KBM-7 (cell line): ENCODE measurements at places on chromosomes 2 and 18.
A peak's percentile ranks its signal among the peaks of the same experiment; 100 is the strongest.

DNA sequence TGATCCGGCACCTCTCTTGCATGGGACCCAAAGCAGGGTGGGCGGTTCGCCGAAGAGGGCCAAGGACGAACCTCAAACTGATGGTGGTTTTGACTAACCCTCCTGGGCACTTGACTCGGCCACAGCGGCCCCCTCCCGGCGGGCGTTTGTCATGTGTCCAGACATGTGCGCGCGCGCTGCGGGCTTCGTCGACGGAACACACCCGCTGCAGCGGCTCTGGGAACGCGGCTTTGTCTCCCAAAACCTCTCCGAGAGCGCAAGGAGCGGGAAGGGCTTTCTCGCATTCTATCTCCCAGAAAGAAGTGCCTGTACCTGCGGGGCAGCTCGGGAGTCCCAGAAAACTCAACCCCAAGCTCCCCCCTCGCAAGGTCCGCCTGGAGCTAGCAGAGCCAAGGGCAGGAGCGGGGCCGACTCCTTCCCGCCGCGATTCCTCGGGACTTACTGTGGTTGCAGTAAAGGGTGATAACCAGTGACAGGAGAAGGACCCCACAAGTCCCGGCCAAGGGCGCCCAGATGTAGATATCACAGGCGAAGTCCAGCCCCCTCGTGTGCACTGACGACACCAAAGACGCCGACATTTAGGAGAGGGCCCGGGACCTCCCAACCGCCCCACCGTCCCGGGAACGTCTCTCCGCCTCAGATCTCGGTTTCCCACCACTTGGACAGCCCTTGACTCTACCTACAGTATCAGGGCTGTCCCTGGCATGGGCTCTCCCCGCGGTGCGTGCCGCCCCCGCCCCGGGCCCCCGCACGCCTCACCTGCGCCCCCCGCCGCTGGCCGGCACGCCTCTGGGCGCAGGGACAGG lies 1.6 kb downstream of the CD8A start:
- no peak for DNase-seq

- no peak for DNase-seq
Observed at GRCh38 chr2:210753386-210753785, 197.0 kb downstream of the CPS1 start.

DNA sequence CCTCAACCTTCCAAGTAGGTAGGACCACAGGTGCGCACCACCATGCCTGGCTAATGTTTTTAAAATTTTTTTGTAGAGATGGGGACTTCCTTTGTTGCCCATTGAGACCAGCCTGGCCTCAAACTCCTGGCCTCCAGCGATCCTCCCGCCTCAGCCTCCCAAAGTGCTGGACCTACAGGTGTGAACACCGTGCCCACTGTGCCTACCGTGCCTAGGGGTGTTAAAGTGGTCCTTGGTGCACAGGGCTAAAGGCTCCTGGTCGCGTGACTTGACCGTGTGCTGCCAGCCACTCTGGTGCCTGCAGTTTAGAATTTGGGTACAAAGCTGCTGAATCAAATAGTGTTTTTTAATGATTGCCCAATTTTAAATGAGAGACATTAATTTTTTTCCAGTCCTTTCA lies 51.0 kb upstream of the KCNG2 start:
- DNase-seq, result no peak

GRCh38 chr2:119005555-119005954 lies 63.6 kb downstream of the MARCO start:
- no peak for DNase-seq

GRCh38 chr2:12762976-12763375 lies 46.2 kb downstream of the TRIB2 start:
- DNase-seq, result no peak

DNA sequence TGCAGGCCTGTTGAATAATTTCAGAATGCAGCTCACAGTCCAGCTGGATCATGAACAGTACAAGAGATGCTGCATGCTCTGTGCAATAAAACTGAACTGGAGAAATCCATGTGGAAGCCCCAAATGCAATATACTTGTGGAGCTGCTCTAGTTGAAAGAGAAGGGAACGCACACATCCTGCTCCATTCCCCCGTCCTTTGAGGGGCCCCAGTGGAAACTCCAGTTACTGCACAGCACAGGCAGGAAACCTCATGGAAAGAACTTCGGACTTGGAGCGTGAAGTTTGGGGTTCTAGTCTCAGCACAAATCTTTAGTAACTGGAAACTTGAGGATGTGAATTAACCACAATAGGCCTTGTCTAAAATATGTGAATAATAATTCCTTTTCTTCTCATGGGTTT lies 73.2 kb downstream of the PLA2R1 start:
- no peak for DNase-seq

- DNase-seq, result no peak
Observed at GRCh38 chr2:203209538-203209937, 29.3 kb upstream of the CYP20A1 start.

DNA sequence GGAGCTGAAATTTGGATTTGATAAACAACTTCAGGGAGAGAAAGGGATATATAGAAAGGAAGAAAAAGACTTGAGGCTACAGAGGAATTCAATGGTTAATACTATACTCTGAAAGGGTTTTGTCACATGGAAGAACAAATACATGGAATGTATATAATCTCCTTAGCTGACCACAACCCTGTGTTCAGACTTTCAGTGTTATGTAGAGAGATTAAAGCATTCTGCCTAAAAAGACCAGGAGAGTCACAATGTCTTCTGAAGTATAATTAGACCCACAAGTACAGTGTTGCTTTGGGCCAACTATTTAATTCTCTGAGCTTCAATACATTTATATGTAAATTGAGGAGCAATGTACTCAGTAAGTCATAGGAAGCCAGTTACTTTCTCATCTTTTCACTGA lies 123.8 kb upstream of the FSHR start:
- no peak for DNase-seq

- DNase-seq, result no peak
Observed at GRCh38 chr18:48548011-48548771, 9.4 kb downstream of the CTIF start.

DNA sequence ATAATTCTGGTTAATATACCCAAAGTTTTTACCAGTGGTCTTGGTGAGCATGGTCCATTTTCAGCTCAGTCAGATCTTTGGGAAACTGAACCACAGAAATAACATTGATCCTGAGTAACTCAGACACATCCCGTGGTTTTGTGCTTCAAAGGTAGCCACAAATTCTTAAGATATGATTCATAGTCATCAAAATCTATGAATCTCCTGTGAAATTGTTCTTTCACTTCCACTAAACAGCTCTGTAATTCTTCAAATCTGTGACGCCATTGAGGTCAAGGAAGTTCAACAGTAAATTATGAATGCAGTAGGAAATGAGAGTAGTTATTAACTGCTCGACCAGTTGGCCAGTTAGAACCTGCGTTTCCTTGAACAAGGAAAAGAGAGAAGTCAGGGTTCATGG lies 147.3 kb downstream of the IRS1 start:
- DNase-seq, result no peak

GRCh38 chr2:240160291-240161086 lies 20.0 kb upstream of the OTOS start:
- DNase-seq, result no peak

DNA sequence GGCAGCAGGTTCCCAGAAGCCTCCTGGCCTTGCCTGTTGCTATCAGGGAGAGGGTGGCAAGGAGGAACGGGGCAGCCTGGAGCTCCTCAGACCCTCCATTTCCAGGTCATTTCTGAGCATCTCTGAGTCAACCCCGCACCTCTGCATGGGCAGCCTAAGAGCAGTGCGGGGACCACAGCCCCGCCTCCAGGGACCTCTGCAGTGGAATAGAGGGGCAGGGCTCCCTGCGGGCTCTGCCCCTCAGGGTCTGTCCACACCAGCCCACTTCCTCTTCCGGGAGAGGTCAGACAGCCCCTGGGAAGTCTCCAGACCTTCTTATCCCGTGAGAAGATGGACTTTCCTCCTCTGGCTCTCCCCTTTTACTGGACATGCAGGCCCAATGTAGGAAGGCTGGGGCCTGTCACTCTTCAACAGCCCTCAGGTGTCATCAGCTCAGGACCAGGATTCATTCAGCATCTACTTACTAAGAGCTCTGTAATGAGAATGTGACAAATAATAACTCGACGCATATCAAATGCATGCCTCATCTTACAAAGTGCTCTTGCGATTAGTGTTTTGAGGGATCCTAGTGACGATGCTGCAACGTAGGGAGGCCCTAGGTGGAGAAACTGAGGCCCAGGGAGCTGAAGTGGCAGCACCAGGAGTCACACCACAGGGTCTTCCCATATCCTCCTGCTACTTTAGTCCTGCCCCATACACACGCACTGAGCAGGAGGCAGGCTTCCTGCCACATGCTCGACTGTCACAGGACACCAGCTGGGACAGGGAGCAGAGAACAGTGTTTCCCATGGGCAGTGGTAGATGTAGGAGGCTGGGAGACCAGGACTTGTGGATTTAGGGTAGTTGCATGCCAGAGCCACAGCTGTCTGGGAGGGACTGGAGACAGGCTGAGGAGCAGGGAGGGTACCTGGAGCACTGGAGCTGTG lies 28.0 kb downstream of the SH2D6 start:
- no peak for DNase-seq

- no peak for DNase-seq
Observed at GRCh38 chr2:46580416-46580815, 101.1 kb downstream of the TMEM247 start.

GRCh38 chr2:143732871-143733270 lies 603.7 kb downstream of the ARHGAP15 start:
- no peak for DNase-seq

DNA sequence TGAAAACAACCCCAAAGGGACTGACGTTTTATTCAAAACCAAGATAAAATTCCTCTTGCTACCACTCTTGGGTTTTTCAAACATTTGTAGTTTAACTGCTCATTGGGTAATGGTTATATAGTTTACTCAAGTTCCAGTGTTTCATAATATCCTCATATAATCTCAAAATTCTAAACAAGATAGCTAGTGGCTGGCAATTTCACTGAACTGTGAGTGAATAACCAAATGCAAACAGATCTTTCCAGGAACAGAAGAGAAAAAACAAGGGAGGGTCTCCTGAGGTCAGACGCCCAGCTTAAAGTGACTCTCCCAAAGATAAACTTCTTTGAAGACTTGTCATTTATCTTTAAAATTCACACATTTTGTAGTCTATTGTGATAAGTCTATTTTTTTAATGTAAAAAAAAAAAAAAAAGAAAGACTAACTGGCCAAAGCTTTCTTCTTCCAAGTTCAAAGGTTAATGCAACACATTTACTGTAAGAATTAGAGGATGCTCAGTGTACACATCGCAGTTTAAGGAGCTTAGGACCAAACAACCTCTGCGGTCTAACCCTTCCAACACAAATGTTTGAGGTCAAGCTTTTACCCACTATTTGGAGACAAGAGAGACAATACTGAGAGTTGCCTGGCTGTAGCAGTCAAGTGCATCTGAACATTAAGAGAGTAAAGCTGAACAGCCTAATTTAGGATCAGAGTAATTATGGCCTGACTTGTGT lies 26.6 kb downstream of the LPIN2 start:
- no peak for DNase-seq

DNA sequence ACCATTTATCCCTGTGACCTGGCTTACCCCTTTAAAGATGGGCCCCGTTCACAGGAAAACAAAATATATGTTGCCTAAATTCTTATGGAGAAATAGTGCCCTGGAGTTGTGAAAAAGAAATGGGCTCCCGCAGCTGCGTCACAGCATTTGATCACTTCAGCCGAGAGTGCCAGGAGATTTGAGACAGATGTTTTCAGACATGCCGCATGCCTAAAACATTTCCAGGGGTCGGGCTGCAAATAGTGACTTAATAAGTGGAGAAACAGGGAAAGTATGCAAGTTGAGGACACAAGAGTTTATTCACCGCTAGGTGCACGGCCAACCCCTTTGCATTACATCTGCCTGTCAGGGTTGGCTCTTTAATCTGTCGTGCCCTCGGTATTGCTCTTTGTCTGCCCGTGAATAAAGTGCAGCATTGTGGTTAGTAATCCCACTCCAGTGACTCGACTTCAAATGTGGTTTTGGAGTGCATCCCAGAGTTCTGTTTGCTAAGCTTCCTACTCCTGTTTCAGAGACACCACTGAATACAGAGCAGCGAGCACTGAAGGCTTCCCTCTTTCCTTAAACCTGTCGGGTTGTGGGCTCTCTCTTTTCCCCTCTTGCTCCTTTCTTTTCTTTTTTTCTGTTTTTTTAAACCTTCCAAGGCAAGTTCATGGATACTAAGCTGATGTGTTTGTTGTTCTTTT lies 187.5 kb downstream of the LTBP1 start:
- DNase-seq, result no peak

DNA sequence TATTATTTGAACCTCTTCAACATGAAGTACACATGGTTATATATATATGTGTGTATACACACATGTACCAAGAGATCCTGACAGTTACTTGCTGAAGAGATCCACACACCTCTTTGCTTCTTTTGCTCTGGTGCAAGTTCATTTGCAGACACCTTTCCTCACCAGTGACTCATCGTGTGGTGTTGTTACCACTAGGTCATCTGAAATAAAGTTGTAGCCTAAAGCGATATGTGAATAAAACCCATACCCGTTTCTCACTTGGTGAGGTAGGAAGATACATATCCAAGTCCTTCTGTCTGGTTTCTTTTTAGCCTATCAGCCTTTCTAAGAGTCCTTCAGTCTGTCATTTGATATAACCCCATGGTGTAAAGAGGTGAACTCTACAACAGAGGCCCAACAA lies 379.4 kb upstream of the RAB12 start:
- no peak for DNase-seq

- DNase-seq, result no peak
Observed at GRCh38 chr18:63210521-63210920, 109.0 kb downstream of the BCL2 start.

DNA sequence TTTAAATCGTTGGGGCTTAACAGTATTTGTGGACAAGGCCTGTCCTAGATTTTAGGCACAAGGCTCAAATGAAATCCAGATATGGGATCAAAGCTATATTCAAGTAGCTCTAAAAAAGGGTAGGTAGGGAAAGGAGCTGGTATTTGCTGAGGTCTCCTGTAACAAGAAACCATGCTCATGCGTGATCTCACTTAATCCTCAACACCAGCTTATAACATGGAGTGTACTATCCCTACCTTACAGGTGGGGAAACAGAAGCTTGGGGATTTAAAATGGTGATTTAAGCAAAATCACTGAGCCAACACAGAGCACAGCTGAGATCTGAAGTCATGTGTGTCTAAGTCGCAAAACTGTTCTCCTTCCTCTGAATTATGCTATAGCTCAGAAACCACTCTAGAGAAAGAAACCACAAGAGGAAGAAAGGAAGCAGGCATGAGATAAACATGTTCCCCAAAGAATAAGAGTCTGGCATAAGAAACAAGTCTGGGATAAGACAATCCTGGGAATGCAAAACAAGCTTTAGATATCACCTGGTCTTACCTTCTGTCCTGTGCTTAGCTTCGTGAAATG lies 43.1 kb downstream of the CYRIA start:
- DNase-seq, result peak; percentile 83

DNA sequence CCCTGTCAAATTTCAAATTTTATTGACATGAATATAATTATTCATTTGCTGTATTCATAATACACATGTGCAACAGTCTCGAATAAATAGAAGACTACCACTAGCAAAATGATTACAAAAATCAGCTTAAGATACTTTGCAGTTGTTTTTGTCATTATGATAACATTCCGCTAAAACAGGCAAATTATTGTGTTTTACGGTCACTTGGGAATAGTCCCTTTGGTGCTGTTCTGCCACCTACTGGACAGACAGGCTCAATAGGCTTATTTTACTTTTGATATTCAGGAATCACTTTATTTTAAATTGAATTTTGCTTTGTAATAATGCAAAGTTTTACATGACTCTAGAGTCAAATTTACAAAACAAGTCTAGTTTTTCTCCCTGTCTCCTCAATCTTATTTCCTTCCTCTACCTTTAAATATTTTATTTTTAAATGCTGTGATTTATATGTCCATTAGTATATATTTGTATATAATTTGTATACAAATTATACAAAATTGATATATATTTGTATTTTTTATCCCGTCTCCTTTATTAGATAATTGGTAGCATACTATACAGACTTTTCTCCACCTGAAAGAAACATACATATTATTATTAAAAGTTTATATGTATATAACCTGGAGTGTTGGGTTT lies 456.3 kb downstream of the DLGAP1 start:
- DNase-seq, result peak; percentile 32
